Muscle of leg (tissue), 16 donors: ENCODE measurements at places on chromosomes 1 and 21. TPM values are rescaled to one million over a fixed set of nuclear protein-coding genes. Genes with fewer than 3 reads are reported as not detected.

Gene IL22RA1
- total RNA-seq: not detected

Gene LCE3E
- not detected for total RNA-seq

Gene NBPF6
- total RNA-seq: not detected

Gene RXFP4
- not detected for total RNA-seq
